ENCODE measurements at places on chromosomes 1 and 21. TPM values are rescaled to one million over a fixed set of nuclear protein-coding genes. Genes with fewer than 3 reads are reported as not detected.

ARID4B gene
- total RNA-seq: 72.0 TPM

MATN1 gene
- total RNA-seq: 0.85 TPM

NES gene
- total RNA-seq: 35.7 TPM

PAX7 gene
- total RNA-seq: 0.95 TPM

NSUN4 gene
- 15.9 TPM for total RNA-seq

HSD11B1 gene
- total RNA-seq: 1.2 TPM

ITGB2 gene
- 20.8 TPM for total RNA-seq
